ENCODE measurements at places on chromosomes 16 and 17. TPM values are rescaled to one million over a fixed set of nuclear protein-coding genes. Genes with fewer than 3 reads are reported as not detected.
A peak's percentile ranks its signal among the peaks of the same experiment; 100 is the strongest.

- H3K27ac ChIP-seq, result no peak overlapping the region
- peaks cover 9% of the 10 kb centered on the region for H3K27me3 ChIP-seq
- H3K4me1 ChIP-seq, result no peaks in the 10 kb centered on the region
- H3K4me3 ChIP-seq, result no peak overlapping the region
These were observed 38.8 kb downstream of the RGS9 start for GRCh38 chr17:65175952-65176351.

DNA sequence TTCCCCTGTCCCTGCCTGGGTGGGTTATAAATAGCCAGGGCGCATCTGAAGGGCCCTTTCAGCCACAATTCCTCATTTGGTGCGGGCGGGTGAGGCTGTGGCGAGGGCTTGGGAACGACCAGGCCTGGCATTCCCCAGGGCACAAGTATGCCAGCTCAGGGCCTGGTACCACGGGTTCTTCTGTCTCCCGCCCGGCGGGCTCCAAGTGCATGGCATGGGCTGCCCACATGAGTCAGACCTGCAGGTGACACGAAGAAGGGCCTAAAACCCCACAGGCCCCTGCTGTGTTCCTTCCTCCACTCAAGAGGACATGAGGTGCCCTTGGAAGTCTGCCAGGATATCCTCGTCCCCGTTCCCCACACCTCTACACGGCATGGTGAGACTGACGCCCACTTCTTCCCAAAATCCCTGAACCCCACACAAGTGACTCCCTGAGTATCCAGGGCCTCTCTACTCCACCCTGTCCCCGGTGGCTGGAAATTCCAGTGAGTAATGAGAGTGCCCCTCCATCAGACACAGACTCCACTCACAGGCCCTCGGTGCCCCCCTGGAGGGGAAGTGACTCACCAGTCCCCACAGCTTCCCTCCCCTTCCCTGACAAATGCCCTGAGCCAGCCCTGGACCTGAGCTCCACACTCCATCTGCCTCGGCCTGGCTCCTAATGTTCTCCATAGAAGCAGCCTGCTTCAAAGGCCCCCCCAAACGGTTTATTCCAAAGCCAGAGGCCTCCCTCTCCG, 68.8 kb downstream of the ABR start:
- H3K36me3 ChIP-seq, result no peaks in the 10 kb centered on the region
- H3K27me3 ChIP-seq, result no peaks in the 10 kb centered on the region
- H3K4me3 ChIP-seq, result no peak overlapping the region
- H3K4me1 ChIP-seq, result peaks cover 68% of the 10 kb centered on the region

DNA sequence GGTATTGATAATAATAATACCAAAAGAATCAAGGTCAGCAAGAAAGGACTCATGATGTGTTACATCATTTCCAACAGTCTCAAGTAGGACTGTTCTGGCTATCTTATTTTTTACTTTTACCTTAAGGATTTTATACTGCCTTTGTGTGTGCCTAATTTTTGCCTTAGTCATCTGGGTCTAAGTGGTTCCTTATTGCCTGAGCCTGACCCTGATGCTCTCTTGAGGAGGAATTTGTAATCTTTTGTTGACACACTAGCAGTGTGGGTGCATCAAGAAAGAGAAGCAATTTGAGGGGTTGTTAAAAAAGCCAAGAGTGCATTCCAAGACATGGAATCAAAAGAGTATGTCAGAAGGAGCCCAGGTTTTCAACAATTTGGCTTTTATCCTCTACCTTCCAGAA, 59.3 kb downstream of the TMEM100 start:
- H3K4me1 ChIP-seq, result no peaks in the 10 kb centered on the region
- no peaks in the 10 kb centered on the region for H3K36me3 ChIP-seq
- no peak for DNase-seq

The ACLY gene
- 277 TPM for total RNA-seq

DNA sequence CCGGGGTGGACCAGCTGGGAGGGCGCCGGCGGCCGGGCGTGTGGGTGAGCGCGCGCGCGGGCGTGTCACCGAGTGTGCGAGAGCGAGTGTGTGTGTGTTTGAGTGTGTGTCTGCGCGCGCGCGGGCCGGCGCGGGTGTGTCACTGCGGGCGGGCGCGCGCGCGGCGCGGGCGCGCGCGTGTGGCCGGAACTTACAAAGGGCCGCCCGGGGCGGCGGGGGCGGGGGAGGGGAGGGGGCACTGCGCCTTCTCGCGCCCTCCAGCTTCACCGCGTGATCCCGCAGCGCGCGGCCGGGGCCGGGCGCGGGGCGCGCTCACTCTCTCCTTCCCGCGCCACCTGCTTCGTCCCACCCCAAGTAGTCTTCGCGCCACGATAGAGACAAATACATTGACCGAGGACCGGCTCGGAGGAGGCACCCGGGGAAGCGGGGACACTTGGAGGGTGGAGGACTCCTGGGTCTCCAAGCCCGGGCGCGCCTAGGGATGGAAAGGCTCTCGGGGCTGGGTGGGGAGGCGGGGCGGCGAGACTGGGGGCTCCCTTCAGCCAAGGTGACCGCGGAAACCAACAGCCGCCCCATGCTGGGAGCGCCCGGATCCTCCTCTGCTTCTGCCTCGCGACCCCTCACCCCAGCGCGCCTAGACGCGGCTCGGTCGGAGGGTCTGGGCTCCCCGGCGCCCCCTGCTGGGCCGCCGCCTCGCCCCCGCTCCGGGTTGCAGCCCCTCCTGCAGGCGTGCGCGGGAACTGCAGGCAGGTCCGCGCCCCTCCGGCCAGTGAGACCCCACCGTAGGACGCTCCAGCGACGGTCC, at the start of gene SRCIN1:
Gene SRCIN1 (minus strand): TSS at position 112 of the 805 bp plus-strand sequence. CDS start 247 bp downstream, outside the sequence.
- peaks cover 89% of the 10 kb centered on the region for H3K4me1 ChIP-seq
- peak within 1 kb of the TSS; percentile 88 for H3K27ac ChIP-seq
- DNase-seq, result peak; percentile 57
- no peaks in the 10 kb centered on the region for H3K36me3 ChIP-seq

DNA sequence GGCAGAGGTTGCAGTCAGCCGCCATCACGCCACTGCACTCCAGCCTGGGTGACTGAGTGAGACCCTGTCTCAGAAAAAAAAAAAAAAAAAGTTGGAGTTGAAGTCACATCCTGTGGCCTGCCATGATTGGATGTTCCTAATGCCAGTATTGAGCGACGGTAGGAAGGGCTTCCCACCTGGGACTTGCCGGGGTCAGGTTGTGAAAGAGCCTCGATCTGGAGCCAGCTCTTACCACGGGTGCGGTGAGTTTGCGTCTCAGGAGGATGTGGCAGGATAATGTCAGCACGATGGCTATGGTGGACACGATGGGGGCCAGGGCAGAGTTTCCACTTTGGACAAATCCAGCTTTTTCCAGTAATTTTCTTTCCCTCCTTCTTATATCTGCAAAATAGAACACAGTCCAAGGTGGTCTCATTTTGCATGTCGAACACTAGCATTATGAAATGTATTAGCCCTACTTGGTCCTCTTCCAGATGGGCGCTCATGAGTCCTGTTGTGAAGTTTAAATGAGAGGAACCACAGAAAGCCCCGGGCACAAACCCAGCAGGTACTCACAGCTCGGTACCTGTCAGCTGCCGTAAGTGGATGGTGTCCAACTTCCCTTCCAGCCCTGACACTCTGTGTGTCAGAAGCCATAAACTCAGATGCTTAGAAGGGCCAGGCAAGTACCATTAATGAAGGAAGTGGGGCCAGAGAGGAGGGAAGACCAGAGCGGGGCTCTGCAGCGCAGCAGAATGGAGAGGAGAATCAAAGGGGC, 22.2 kb downstream of the ABCC12 start:
- no peak for DNase-seq
- no peak overlapping the region for H3K27ac ChIP-seq
- no peaks in the 10 kb centered on the region for H3K36me3 ChIP-seq
- H3K27me3 ChIP-seq, result no peaks in the 10 kb centered on the region
- H3K4me1 ChIP-seq, result peaks cover 8% of the 10 kb centered on the region

DNA sequence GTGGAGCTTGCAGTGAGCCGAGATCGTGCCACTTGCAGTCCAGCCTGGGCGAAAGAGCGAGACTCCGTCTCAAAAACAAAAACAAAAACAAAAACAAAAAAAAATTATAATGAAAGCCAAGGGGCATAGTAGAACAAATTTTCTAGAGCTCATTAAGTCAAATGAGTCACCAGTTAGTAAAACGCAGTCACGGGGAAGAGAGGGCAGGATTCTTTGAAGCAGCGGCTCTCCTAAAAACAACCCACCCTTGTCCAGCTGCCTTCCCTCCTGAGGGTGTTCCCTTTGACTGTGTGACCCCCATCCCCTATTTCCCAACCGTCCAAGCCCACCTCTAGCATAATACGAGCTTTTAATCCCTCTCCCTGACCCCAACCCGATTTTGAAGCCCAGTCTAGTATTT, 44.1 kb upstream of the STH start:
- peaks cover 5% of the 10 kb centered on the region for H3K27me3 ChIP-seq
- H3K4me3 ChIP-seq, result no peak overlapping the region
- no peaks in the 10 kb centered on the region for H3K36me3 ChIP-seq

The MYH11 gene
- total RNA-seq, result not detected

DNA sequence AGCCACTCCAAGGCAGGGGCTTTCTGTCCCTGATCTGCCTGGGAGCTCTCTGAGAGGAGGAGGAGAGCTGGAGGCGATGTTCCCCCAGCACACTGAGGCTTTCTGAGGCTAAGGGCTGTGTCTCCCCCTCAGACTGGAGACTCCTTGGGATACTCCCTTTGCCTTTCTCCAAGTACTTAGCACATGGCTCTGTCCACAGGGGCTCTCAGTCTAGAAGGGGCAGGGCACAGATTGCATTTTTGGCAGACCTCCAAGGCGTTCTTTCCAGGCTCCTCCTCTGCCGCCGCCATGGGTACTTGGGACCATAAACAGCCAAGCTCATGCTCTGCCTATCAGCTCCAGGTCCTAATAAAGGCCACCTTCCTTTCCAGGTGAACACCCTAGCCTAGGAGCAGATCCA, 1.8 kb upstream of the GIP start:
- no peak for DNase-seq
- no peaks in the 10 kb centered on the region for H3K27me3 ChIP-seq
- no peaks in the 10 kb centered on the region for H3K36me3 ChIP-seq
- peak overlapping the region; percentile 79 for H3K27ac ChIP-seq

The GRAPL gene
- total RNA-seq, result not detected

The MARVELD3 gene
- total RNA-seq, result 5.6 TPM

GRCh38 chr17:82414548-82415281, 3.4 kb upstream of the HEXD start:
- H3K4me1 ChIP-seq, result peaks cover 37% of the 10 kb centered on the region
- no peak overlapping the region for H3K4me3 ChIP-seq
- peaks cover 11% of the 10 kb centered on the region for H3K36me3 ChIP-seq
- peak; percentile 40 for DNase-seq
- H3K27ac ChIP-seq, result no peak overlapping the region

DNA sequence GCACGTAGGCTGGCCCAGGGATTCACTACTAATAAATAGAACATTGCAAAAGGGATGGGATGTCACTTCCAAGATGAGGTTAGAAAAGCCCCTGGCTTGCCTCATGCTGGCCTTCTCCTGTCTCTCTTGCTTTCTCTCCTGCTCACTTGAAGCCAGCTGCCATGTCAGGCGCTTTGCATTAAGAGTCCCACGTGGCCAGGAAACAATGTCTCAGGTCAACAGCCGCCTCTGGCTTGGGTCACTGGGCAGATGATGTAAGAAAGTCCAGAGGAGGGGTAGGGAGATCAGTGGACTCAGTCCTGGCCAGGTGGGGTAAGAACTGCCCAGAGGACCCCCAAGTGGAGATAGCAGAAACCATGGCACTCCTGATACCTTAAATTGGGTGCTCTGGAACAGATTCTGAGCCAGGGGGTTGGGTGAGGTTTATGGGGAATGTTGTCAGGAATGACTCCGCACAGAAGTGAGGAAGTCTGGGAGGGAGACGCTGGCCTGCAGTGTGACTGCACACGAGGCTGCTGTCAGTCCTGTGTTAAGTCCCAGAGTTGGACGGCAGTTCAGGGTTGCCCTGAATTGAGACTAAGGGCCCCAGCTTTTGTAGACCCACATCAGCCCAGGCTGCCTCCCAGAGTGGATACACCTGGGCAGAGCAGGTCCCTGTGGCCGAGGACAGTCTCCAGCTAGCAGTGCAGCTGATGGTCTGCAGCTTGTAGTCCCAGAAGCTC, 17.7 kb downstream of the C16orf82 start:
- H3K27me3 ChIP-seq, result no peaks in the 10 kb centered on the region
- no peaks in the 10 kb centered on the region for H3K36me3 ChIP-seq
- H3K4me3 ChIP-seq, result no peak overlapping the region

The MYH3 gene
- total RNA-seq, result 1.6 TPM

DNA sequence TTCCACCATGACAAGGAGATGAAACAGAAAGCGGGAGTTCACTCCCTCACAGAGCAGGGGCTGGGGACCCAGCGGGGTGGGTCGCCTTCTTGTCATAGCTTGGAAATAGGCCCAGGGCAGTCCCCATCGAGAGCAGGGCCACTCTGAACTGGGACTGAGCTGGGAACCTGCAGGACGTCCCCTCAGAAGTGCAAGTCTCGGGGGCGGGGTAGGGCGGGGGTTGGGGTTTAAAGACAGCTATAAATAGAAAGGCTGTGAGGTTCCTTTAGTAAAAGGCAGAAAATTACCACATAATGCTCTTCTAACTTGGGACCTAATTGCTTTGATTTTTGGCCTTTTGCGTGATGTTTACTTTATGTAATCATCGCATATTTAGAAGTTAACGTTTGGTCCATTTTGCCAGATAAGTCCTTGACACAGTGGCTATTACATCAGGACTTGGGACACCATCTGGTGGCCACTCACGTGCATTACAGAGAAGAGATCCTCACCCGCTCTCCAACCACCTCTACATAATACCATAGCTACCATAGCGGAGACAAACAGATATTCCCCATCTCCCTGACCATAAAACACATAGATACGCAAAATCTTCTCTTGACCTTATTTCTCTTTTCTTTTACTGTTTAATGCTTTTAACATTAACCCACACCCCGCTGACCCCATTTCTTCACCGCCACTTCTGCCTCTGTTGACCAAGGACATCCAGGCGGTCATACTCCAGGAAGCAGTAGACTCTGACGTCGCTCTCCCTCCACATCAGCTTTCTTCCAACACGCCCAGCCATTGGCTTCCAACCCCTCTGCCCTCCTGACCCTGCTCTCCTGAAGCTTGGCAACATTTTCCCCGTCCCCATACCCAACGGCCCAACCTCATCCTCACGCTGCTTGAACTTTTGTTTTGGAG, 27.5 kb upstream of the PIK3R6 start:
- no peak overlapping the region for H3K27ac ChIP-seq
- H3K27me3 ChIP-seq, result peaks cover 10% of the 10 kb centered on the region
- H3K4me1 ChIP-seq, result no peaks in the 10 kb centered on the region
- no peaks in the 10 kb centered on the region for H3K36me3 ChIP-seq

The TEX19 gene
- 1.3 TPM for total RNA-seq

DNA sequence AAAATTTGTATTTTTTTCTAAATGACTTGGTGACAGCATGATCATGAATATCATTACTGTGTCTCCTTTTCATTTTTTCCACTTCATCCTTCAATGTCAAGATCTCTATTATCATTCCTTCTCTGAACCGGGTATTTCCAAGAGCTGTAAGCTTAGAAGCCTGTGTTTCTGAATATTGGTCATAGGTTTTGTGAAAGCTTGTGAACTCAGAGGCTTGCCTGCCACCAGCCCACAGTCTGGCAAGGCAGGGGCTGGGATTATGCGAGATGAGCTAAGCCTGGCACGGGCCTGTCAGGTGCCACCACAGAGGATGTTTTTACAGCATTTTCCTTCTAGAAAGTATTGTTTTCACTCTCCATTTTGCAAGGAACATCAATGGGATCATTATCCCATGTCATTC, 92.8 kb downstream of the MYH10 start:
- no peak overlapping the region for H3K4me3 ChIP-seq
- no peak for DNase-seq
- H3K4me1 ChIP-seq, result peaks cover 26% of the 10 kb centered on the region
- no peaks in the 10 kb centered on the region for H3K27me3 ChIP-seq

GRCh38 chr16:70694088-70694867, 8.4 kb upstream of the MTSS2 start:
- no peak for DNase-seq
- H3K4me3 ChIP-seq, result no peak overlapping the region
- peaks cover 60% of the 10 kb centered on the region for H3K4me1 ChIP-seq
- no peak overlapping the region for H3K27ac ChIP-seq

All from HepG2 (cell line).